ENCODE measurements at places on chromosomes 11 and 22. TPM values are rescaled to one million over a fixed set of nuclear protein-coding genes. Genes with fewer than 3 reads are reported as not detected.

GRCh38 chr11:34263441-34264091, 94.2 kb downstream of the ABTB2 start:
- DNase-seq: no peak

- peak; percentile 91 for DNase-seq
Observed at GRCh38 chr11:66227700-66228099, 40.7 kb upstream of the RAB1B start.

DNA sequence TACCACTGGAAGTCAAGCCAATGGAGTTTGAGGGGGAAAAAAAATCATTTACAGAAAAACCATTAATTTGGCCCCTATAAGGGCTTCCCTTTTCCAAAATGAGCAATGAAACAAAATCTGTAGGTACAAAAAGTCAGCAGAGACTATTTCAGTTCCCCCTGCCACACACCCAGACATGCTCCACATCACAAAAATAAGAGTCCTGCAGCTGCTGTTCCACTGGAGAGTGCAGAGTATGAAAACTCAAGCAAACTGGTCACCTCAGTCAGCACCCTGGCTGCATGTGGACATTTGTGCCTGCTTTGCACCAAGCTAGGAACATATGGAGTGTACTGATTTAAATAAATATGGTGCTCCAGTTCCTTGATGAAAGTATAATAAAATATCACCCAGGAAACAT, 15.1 kb downstream of the POU2AF1 start:
- no peak for DNase-seq

DNA sequence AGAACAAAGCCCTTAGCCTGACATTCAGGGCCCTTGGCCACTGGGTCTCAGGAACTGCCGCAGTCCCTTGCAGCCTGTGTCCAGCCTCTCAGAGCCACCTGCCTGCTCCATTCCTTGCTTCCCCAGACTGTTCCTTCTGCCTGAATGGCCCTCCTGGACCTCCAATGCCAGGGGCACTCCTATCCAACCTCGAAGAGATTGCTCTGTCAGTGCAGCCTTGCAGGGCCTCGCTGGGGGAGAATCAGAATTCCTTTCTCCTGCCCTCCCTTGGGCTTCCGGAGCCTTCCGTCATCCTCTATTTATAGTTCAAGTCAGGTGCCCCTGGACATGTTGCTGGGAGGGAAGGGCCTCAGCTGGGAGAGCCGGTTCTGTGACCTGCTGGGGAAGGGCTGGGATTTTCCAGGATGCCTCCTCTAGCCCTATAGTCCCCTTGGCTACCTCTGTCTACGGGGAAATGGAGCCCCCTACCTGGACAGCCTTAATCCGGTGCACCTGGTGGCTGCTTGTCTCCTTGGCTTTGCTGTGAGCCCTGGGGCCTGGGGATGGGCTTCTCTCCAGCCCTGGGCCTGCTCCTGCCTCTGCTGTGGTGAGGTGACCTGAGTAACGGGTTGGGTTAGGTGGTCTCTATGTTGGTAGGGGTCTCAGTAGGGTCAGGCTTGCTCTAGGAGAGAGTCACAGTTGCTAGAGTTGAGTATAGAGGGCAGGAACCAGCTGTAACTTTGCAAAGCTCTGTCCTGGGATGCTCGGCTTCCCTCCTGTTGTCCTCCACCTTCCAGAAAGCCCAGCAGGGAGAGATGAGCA, 45.9 kb upstream of the SYT7 start:
- DNase-seq: peak; percentile 83

Gene LAYN
- total RNA-seq: 229 TPM

Gene HBG2
- total RNA-seq: not detected

Gene ZNF195
- total RNA-seq: 42.9 TPM

Data from G401 (cell line).